Activated T-cell treated with anti-CD3 and anti-CD28 coated beads, Interleukin-2, amount 50 U/mL, for 48 hours (primary cell): ENCODE measurements at places on chromosomes 3 and 15.

DNA sequence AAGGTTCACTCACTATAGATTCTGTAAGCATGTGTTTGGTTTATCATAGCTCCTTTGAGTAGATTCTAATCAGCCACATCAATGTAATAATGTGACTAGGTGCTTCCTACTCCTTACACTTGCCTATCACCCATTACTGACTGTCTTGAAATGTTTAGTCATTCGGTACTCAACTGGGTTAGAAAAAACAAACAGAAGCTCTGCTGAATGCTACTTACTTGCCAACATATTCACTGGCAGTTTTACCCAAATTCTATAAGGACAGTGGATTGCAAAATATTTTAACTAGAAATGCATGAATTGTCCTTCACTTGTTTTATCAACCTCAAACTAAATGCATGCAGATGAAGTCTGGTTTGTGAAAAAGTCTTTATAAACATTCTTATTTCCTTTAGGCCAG, 352.1 kb upstream of the ALCAM start:
- no peak for DNase-seq

GRCh38 chr3:122077293-122078234, 22.4 kb downstream of the CD86 start:
- DNase-seq, result no peak

- DNase-seq, result no peak
These were observed 72.8 kb downstream of the KLF15 start for GRCh38 chr3:126284258-126284904.

DNA sequence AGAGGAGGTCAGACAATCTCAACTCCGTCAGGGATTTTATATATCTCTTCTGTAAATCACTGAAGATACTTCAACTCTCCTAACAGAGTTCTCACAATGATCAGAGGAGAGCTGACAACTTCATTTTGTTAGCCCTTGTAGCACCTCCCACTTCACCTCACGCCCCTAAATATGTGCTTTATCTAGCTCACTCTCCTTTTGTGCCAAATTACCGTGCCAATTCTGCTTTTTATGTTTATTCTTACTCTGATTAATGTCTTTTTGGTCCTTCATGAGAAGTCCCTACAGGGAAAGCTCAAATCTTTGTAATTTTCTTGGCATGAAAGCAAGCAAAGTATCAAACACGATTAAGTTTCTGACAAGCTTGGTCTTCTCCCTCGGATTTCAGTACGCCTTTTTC, 636.1 kb upstream of the NAALADL2 start:
- DNase-seq, result no peak

GRCh38 chr15:28262438-28262837, 59.5 kb downstream of the HERC2 start:
- no peak for DNase-seq

DNA sequence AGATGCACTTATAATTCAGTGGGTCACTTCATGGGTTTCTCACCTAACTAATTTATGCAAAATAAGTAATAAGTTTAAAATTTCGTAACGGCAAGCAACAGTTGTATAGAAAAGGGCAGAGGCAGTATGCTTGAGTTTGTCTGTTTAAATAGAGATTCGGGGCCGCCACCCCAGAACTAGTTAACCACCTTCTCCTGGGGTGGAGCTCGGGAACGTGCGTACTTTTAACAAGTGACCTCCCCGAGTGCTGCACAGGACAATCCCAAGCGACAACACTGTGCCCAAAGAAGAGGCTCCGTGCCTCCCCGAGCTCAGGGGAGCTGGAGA, 439 bp downstream of the SSR3 start:
- no peak for DNase-seq

GRCh38 chr3:142604940-142605339, 8.7 kb downstream of the PLS1 start:
- no peak for DNase-seq

DNA sequence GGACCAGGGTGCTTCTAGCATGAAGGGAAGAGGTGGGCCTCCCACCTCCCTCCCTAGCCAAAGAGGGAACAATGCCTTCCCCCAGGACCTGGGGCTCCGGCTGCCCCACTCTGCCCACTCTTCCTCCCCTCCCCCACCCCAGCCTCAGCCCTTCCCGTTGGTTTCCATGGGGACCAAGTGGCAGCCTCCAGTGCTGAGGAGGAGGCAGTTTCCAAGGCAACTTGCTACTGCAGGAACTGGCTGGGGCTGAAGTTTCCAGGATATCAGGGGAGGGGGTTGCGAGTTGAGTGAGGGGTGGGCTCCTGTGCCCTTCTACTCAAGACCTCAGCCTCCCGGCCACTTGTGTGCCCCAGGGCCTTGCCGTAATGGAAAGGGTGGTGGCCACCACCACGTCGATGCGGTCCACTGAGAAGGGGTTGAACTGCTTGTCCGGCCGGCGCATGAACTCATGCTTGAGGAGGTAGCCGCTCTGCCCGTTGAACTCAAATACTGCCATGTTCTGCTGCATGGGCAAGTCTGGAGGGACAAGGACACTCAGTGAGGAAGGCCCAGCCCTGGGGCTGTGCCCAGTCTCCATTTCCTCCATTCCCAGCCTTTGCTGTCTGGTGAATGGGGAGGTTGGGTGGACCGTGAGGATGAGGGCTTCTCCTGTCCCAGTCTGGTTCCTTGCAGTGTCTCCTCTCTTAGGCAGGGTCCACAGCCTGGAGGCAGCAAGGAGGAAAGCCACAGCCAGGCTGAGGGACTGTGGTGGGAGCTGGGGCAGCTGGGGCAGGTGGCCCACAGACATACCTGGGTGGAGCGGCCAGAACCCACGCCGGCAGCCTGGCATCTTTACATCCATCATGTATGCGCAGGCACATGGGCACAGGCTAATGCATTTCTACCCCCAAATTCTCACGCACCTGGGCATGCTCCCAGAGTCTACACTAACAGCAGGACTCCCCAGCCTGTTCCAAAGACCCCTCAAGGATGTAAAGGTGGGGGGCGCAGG, 11.3 kb upstream of the ANKRD63 start:
- no peak for DNase-seq

GRCh38 chr15:97425596-97425995, 534.9 kb upstream of the ARRDC4 start:
- no peak for DNase-seq

- DNase-seq, result no peak
These were observed 592.1 kb downstream of the SI start for GRCh38 chr3:164486150-164486549.

GRCh38 chr3:101709126-101709525, 15.3 kb upstream of the CEP97 start:
- DNase-seq, result no peak
